ENCODE measurements at places on chromosomes 11 and 22.

DNA sequence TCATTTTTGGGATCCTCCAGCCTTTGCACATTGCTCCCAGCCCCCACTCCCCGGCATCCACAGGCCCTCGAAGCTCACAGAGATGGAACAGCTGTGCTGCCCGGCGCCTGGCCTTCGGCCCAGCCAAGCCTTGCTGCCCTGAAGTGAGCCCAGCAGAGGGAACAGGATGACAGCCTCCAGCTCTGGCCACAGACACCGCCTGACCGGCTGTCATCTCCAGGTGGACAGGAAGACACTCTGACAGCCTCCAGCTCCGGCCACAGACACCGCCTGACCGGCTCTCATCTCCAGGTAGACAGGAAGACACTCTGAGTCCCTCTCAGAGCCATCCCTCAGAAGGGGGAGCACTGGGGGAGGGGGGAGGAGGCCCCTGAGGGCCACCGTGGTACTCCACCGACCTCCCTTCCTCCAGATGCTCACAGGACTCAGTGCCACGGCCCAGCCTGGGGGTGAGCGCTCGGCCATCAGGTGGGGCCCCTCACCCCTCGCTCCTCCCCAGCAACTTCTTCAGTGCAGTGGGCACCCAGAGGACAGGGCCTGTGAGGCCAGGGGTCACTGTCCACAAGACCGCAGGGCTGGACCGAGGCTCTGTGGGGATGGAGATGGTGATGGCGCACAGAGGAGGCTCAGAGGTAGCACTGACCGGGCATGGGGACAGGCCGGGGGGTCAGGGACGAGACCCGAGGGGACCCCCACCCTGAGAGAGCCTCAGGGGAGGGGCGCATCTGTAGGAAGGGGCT lies 58.6 kb downstream of the BRD1 start:
- H3K36me3 ChIP-seq = peaks cover 11% of the 10 kb centered on the region
- no peak for DNase-seq
- H3K27ac ChIP-seq = no peak overlapping the region
- H3K4me1 ChIP-seq = peaks cover 7% of the 10 kb centered on the region
- H3K4me3 ChIP-seq = no peak overlapping the region

DNA sequence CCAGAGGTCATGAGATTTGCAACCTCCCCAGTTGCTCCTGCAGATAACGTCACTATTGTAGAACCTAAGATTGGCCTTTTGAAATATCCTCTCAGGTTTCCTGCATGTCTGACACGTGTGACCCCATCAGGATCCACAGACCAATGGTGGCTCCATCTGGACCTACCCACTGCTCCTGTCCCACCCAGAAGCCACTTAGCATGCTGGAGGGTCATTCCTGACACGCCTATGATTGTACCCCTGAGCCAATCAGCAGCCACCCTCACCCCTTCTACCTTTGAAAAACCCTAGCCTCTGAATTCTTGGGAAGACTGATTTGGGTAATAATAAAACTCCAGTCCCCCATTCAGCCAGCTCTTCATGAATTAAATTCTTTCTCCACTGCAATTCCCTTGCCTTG lies 20.1 kb upstream of the NARS2 start:
- H3K4me1 ChIP-seq = no peaks in the 10 kb centered on the region
- peaks cover 39% of the 10 kb centered on the region for H3K27me3 ChIP-seq
- DNase-seq = no peak
- no peak overlapping the region for H3K27ac ChIP-seq

DNA sequence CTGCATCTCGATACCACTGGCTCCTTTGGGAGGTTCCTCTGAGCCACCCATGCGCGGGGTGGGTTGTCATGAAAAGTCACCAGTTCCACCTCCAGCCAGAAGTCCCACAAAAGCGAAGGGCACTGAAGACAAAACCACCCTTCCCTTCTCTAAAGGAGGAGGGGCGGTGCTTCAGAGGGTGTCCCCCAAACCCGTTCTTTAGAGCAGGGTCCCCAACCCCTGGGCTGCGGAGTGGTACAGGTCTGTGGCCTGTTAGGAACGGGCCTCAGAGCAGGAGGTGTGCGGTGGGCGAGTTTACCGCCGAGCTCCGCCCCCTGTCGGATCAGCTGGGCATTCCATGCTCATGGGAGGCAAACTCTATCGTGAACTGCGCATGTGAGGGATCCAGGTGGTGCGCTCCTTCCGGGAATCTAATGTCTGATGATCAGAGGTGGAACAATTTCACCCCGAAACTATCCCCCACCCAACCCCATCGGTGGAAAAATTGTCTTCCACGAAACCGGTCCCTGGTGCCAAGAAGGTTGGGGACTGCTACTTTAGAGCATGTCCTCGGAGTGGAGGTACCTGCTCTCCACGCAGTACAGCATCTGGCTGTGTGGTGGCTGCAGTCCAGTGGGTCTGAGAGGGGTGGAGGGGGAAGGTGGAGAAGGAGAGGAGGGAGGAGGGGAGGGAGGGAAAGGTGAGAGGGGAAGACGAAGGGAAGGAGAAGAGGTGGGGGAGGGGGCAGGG lies 72.9 kb upstream of the SEPTIN5 start:
- no peak overlapping the region for H3K27ac ChIP-seq
- H3K27me3 ChIP-seq = peaks cover 3% of the 10 kb centered on the region
- H3K36me3 ChIP-seq = no peaks in the 10 kb centered on the region
- no peaks in the 10 kb centered on the region for H3K4me1 ChIP-seq
- DNase-seq = no peak

DNA sequence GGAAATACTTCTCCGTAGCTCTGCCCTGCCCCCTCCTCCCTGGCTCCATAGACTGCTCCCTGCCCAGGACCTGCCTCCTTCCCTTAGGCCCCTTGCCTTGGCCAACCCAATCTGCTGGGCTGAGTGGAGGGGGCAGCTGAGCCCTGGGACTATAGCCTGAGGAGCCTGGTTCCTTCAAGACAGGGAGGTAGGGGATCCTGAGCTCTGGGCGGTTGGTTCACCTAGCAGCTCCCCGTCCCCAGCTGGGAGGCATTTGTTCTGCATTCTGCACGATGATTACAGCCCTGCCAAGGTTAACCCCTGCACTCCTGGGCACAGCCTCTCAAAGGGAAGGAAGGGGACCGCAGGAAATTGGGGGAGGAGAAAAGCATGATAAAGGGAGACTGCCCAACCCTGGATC lies 3.6 kb upstream of the CDC42EP1 start:
- no peak overlapping the region for H3K4me3 ChIP-seq
- DNase-seq = no peak
- no peak overlapping the region for H3K27ac ChIP-seq
- no peaks in the 10 kb centered on the region for H3K36me3 ChIP-seq

DNA sequence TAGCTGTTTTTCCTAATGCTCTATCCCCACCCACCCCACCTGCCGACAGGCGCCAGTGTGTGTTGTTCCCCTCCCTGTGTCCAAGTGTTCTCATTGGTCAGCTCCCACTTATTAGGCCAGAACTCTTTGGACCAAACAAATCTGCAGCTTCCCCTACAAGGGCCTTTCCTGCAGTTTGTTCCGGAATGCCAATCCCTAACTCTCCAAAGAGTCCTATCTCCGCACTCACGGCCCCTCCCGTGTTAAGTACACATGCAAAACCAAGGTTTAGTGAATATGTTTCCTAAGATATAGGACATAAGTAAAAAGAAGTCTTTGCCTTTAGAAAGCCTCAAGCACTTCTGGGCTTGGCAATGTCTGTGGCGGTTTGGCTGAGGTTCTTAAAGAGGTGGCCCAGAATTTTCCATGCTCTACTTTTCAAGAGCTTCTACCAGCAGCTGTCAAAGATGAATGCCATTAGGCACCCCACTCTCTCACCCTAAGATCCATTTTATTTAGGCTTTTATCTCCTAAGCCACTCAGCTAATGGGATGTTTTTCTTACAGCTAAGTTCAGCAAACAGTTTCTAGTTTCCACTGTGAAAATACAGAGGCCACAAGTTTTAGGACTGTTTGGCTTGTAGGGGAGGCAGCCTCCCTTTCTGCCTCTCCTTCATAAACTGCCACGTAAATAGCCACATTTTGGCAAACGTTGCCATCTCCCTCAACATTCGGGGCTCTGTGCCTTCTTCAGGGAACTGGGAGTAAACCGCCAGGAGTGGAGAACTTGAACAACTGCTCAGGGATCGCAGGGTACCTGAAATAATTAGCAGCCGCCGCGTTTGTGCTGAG lies 1.6 kb downstream of the CD59 start:
- no peak for DNase-seq
- peaks cover 12% of the 10 kb centered on the region for H3K27me3 ChIP-seq
- peaks cover 43% of the 10 kb centered on the region for H3K36me3 ChIP-seq

GRCh38 chr22:44585559-44586350 lies 87.7 kb upstream of the RTL6 start:
- H3K36me3 ChIP-seq = no peaks in the 10 kb centered on the region
- H3K27ac ChIP-seq = no peak overlapping the region
- H3K4me3 ChIP-seq = no peak overlapping the region
- DNase-seq = no peak

- no peak for DNase-seq
- H3K4me3 ChIP-seq = no peak overlapping the region
- H3K27ac ChIP-seq = no peak overlapping the region
- no peaks in the 10 kb centered on the region for H3K4me1 ChIP-seq
- H3K27me3 ChIP-seq = no peaks in the 10 kb centered on the region
Observed at GRCh38 chr11:134911514-134912180, 499.6 kb upstream of the B3GAT1 start.

DNA sequence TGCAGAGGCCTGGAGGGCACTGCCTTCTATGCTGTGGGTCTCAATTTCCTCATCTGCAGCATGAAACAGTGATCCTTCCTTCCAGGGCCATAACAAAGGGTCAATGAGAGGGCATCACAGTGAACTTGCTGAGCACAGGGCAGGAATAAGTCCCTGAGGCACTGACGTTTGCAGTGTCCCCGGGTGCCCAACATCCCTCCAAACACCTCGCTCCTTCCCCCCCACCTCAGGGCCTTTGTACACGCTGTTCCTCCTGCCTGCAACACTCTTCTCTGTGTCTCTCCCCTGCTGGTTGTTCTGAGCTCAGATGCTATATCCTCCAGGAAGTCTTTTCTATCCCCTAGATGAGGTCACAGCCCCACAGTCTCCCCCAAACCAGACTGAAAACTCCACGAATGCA lies 59.7 kb upstream of the TCF20 start:
- H3K27me3 ChIP-seq = no peaks in the 10 kb centered on the region
- H3K36me3 ChIP-seq = no peaks in the 10 kb centered on the region
- no peak overlapping the region for H3K4me3 ChIP-seq

DNA sequence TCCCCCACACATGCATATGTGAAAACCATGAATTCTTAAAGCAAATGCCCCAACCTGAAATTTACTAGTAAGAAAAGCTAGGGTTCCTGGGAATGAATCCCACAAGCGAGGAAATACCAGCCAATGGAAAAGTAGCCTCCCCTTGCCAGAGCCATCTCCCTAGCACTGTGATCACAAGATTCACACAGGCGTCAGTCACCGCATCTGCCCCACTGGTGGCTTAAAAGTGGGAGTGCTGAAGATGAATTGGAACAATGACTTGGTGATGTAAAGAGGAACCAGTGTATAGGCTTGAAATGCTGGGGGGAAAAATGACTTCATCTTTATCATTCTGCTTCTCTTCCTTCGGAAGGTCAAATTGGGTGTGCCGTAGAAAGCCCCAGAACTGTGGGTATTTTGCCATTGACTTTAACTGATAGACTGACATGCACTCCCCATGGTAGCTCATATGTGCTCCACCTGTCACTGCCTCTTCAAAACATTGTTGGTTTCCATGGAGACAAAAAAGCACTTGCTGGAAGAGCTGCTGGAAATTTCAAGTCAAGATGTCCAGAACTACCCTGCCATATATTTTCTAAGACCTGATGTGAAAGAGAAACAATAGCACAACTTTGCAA lies 19.2 kb upstream of the ASPHD2 start:
- peaks cover 12% of the 10 kb centered on the region for H3K27me3 ChIP-seq
- peaks cover 1% of the 10 kb centered on the region for H3K4me1 ChIP-seq
- no peaks in the 10 kb centered on the region for H3K36me3 ChIP-seq
- H3K27ac ChIP-seq = no peak overlapping the region

- no peak overlapping the region for H3K27ac ChIP-seq
- no peaks in the 10 kb centered on the region for H3K36me3 ChIP-seq
- H3K4me1 ChIP-seq = peaks cover 11% of the 10 kb centered on the region
- no peak overlapping the region for H3K4me3 ChIP-seq
- H3K27me3 ChIP-seq = peaks cover 7% of the 10 kb centered on the region
Observed at GRCh38 chr11:129795089-129795488, 20.6 kb upstream of the TMEM45B start.

- no peak for DNase-seq
- H3K4me3 ChIP-seq = peak overlapping the region; percentile 21
- H3K27ac ChIP-seq = no peak overlapping the region
- peaks cover 4% of the 10 kb centered on the region for H3K36me3 ChIP-seq
Observed at GRCh38 chr11:63914896-63915691, 1.9 kb downstream of the RCOR2 start.

DNA sequence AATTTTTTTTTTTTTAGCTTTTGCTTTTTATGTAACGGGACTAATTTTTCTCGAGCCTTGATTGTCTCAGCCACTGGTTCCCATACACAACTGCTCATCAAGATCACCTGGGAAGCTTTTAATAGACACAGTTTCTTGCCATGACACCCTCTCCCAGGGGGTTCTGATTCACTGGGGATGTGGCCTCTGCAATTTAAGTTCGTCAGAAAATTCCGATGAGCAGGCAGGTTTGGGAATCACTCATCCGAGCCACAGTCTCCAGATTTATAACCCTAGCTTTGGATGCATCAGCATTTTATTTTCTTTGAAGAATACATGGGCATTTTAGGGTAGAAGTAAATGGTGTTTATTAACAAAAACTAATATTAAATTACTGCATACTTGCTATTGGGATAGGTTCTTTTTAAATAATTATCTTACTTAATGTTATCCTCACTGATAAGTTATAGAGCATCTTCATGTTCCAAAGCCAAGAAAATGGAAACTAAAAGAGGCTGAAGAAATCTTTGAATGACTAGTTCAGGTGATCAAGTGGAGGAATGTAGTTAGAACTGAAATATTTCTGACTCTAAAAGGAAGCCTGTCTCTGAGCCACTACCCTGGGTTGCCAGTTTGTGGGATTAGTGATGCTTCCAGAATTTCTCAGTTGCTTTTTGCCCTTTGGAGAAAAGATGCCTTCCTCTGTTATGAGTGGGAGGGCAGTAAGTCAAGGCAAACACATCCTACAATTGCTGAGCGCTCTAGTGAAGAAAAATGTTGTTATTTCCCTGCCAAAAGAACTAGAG lies 319.0 kb downstream of the DDX10 start:
- H3K36me3 ChIP-seq = no peaks in the 10 kb centered on the region
- no peak overlapping the region for H3K27ac ChIP-seq
- no peak overlapping the region for H3K4me3 ChIP-seq
- DNase-seq = no peak
- H3K4me1 ChIP-seq = no peaks in the 10 kb centered on the region

DNA sequence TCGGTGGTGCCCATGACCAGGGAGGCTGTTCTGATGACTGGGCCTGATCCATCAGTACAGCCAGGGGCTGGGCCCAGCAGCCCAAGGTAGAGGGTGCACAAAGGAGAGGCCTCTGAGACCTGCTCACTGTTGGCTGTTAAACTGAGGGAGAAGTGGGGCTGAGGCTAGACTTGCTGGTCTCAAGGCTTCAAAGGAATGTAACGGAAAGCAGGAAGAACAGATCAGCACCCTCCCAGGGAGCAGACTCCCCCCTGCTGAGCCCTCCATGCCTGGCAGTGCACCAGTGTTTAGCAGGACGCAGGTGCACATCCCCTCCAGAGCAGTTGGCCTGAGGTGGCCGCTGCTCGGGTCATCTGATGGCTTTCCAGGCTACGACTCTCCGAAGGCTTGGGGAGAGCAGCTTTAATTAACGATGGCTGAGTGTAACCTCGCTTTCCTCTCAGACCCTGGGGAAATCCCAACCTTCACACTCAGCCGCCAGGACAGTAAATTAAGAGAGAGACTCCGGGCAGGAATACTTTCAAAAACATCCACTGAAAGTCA lies 255.7 kb upstream of the NARS2 start:
- H3K4me3 ChIP-seq = no peak overlapping the region
- DNase-seq = no peak
- no peaks in the 10 kb centered on the region for H3K36me3 ChIP-seq
- H3K27ac ChIP-seq = no peak overlapping the region
- H3K4me1 ChIP-seq = no peaks in the 10 kb centered on the region

All from activated T-helper 2 cell treated with anti-CD3 and anti-CD28 coated beads, Interferon-gamma antibody, Interleukin-2, Interleukin-4, amounts not matched to agents 10 μg/mL and 5 μg/mL and 100 μg/mL, durations not matched to agents 14 hours and 24 hours and 36 hours (primary cell).